ENCODE measurements at places on chromosomes 13 and 19.

GRCh38 chr19:7219056-7219455, 75.2 kb downstream of the INSR start:
- DNase-seq: no peak

GRCh38 chr13:107324416-107325204, 756.7 kb upstream of the ARGLU1 start:
- no peak for DNase-seq

GRCh38 chr19:2491130-2491801, 15.3 kb downstream of the GADD45B start:
- no peak for DNase-seq

DNA sequence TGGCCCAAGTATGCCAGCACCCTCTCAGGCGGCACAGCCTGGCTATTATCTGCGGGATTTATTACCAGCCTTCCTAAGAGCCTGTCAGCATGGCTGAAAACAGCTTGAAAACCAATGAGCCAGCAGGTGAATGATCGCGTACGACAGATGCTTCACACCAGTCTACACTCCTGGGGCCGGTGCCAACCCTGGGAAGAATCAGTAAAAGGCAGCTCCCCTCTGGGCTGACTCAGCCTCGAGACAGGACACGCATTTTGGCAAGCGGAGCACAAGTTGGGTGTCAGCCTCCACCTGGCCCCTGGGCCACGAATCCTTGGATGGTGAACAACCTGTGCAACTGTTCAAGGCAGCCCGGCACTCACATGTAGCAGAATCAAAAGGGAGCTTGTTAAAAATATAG, 15.6 kb downstream of the EMP3 start:
- DNase-seq: no peak

DNA sequence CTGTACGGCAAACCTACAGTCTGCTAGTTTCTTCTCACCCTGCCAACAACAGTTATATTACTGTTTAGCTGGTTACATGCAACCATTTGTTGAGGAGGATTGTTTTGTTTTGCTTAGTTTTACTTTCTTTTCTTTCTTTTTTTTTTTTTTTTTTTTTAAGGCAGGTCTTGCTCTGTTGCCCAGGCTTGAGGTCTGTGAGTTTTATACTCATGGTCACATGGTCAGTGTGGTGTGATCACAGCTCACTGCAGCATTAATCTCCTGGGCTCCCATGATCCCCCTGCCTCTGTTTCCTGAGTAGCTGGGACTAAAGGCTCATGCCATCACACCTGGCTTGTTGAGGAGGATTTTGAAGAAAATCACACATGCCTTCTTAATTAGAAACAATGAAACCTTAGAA, 505.6 kb downstream of the GPC5 start:
- no peak for DNase-seq

DNA sequence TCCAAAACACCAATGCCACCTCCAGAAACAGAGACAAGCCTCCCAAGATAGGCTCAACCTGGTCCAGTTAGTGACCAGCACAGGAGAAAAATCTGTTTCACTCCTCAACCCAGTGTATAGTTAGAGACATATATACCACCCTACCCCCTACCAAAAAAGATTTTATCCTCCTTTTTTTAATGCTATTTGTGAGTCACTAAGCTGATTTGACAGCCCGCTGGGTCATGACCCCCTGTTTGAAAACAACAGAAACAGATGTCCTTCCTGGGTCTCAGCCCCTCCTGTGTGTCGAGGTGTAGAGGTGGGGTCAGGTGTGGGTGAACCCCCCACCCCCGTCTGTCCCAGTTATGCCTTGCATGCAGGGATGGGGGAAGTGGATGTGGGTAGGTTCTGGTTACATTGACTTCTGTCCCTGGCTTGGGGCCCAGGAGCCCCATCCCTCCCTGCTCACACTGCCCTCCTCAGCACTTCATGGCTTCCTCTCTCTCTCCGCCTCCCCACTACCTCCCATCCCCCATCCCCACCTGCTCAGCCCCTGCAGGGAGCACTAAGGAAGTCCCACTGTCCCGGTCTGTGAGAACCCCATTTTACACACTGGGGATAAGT, 14.0 kb upstream of the TOMM40 start:
- DNase-seq: no peak

DNA sequence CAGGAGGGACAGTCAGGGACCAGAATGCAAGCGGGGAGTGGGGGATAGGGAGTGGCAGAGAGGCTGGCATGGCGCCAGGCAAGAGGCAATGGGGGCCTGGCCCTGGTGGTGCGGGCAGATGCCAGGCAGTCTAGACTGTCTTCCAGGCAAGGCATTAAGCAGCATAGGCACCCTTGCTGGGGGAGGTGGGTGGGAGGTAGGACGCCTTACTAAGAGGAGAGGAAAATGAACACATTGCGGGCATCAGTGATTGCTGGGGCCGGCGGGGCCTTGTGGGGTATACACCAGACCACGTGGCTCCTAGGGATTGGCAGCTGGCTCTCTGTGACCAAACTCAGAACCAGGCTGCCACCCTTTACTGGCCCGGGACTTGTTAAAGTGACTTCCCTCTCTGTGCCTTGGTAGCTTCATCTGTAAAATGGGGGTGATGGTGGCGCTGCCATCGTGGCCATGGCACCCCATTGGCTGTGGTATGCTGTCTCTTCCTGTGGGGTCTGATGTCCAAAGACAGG, 46.0 kb downstream of the DNM2 start:
- no peak for DNase-seq

DNA sequence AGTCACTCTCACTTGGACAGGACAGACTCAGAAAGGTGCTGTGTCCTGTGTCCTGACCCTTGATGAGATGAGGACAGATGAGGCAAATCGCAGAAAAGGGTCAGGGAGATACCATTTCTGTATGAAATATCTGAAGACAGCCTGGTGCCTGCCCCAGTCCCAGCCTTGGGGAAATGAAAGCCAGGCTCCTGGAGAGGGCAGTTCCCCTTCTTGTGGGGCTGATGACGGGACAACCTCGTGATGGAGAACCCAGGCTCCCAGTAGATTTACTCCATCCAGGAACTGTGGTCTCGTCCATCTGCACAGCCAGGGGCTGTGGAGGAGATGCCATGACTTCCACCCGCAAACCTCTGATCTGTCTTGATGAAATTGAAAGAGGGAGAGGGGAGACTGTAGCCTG, 13.8 kb downstream of the LILRB1 start:
- no peak for DNase-seq

GRCh38 chr19:56838909-56839651, 1.4 kb downstream of the PEG3 start:
- DNase-seq: no peak

GRCh38 chr19:28309070-28309469, 903.9 kb downstream of the UQCRFS1 start:
- no peak for DNase-seq

- DNase-seq: no peak
Measured at GRCh38 chr13:42996584-42996983, 4.5 kb upstream of the EPSTI1 start.

DNA sequence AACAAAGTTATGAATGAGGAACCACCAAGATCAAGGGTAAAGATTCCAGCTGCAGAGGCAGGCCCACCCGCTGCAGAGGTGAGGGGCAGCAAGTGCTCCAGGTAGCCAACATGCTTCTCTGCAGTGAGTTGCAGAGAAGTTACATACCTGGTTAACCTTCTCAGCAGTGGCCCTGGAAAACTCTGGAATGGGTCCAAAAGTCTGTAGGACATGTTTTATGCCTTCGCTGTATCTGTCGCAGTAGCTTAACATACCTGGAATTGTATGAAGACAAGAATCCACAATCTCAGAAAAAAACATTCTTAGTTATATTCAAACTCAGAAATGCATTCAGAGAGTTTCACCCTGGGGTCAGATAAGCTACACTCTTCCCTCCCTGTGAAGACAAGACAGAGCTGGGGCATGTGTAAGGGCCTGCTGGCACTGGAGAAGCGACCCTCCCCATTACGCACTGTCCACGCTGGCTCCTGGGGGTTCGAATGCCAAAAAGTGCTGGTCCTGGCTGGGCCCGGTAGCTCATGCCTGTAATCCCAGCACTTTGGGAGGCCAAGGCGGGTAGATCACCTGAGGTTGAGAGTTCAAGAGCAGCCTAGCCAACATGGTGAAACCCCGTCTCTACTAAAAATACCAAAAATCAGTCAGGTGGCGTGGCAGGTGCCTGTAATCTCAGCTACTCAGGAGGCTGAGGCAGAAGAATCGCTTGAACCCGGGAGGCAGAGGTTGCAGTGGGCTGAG, 121.0 kb downstream of the CRYL1 start:
- no peak for DNase-seq

GRCh38 chr13:51674276-51674675, 90.0 kb downstream of the WDFY2 start:
- DNase-seq: no peak

DNA sequence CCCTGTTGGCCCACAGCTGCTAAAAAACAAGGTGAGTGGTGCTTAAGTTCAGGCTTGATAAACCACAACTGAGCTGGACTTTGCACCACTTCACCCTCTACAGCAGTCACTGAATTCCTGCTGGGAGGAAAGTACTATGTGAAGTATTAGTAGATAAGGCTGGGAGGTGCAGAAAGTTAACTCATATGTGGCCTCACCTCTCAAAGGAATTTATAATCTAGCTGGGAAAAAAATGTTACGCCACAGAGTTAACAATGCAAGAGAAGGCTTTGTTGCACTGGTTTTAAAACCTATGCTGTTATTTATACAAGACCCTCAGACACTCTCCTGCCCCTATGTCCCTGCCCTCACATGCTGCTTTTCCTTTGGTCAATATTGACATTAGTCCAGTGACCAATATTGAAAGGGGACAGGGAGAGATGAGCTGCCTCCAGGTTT, 60.9 kb downstream of the LIG4 start:
- no peak for DNase-seq

DNA sequence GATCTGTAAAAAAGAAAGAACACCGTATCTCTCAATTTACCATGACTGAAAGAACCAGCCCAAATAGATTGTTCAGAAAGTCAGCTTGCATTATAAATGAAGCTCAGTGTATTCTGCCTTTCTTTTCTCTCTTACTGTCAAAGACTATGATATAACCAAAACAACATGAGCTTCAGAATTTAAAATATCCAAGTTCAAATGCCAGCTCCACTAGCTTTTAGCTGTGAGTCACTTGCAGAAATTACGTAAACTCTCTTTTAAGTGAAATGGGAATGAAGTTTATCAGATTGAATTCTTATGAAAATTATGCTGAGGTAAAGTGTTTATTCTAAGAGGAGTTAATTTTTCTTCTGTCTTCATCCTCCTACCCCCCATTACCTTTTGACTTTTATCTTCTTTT, 20.0 kb upstream of the POSTN start:
- DNase-seq: no peak

- DNase-seq: no peak
Measured at GRCh38 chr13:28041031-28041461, 52.6 kb upstream of the URAD start.

GRCh38 chr13:89407357-89407756, 1736.2 kb downstream of the SLITRK5 start:
- no peak for DNase-seq

DNA sequence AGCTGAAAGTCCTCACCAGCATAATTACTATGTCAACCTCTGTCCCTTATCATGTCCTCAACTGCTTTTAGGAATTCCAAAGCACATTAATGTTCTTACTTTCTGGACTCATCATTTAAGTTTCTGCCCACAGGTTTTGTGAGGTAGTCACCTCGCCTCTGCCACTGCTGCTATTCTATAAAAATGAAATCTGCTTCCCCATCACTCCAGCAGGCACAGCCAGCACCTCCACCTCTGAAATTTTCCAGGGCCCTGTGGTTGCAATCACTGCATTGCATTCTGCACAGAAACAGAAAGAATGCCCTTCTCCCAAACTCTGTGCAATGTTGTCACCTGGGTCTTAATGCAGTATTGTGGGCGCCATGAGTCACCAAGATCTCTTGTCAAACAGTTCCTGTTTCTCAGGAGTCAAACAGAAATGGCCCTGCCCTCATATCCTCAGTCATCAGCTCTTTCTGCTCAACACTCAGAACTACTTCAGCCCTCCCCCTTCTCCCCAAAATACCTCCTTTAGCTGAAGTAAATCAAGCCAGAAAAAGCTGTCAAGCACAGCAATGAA, 529.2 kb upstream of the NBEA start:
- DNase-seq: no peak

- DNase-seq: no peak
Measured at GRCh38 chr13:73825143-73825542, 309.1 kb downstream of the KLF12 start.

GRCh38 chr13:28679628-28680027, 20.7 kb downstream of the POMP start:
- DNase-seq: no peak

- DNase-seq: no peak
Measured at GRCh38 chr13:75505327-75505726, 23.4 kb upstream of the TBC1D4 start.

- DNase-seq: no peak
Measured at GRCh38 chr13:109745702-109746101, 40.7 kb downstream of the IRS2 start.

DNA sequence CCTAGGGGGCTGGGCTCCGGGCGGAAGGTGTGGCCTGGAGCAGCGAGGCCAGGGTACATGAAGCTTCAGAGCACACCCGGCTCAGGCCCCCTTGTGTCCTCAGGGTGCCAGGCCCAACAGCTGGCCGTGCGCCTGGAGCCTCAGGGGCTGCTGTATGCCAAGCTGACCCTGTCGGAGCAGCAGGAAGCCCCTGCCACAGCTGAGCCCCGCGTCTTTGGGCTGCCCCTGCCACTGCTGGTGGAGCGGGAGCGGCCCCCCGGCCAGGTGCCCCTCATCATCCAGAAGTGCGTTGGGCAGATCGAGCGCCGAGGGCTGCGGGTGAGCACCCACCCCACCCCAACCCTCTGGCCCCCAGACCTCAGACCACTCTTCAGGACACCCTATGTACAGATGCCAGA, 3.2 kb downstream of the SYDE1 start:
- DNase-seq: no peak

GRCh38 chr13:84730376-84730775, 848.1 kb upstream of the SLITRK1 start:
- no peak for DNase-seq

GRCh38 chr13:79936368-79937136, 404.4 kb downstream of the SPRY2 start:
- DNase-seq: no peak

All from stimulated activated CD8-positive, alpha-beta memory T cell treated with anti-CD3 and anti-CD28 coated beads, Interleukin-7, amount 100 ng/mL, for 1 hour (primary cell).